ENCODE measurements at places on chromosomes 5 and 9.

- DNase-seq = no peak
These were observed 173.4 kb upstream of the NR3C1 start for GRCh38 chr5:143576711-143577484.

DNA sequence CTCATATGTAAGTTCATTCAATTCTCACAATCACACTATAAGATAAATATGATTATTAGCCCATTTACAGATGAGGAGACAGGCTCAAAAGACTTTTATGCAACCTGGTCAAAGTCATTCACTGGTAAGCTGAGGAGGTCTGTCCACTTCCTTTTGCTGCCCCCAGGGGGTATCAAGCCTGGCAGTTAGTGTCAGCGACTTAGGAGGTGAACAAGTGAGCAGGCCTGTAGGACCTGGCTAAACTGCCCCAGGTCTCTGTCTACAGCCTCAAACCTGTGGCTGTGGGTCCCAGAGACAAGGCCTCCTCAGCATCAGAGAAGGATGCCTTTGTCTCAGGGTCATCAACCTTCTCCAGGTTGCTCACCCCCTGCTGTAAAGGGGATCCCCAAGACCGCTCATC lies 10.4 kb downstream of the TGFBI start:
- no peak for DNase-seq

DNA sequence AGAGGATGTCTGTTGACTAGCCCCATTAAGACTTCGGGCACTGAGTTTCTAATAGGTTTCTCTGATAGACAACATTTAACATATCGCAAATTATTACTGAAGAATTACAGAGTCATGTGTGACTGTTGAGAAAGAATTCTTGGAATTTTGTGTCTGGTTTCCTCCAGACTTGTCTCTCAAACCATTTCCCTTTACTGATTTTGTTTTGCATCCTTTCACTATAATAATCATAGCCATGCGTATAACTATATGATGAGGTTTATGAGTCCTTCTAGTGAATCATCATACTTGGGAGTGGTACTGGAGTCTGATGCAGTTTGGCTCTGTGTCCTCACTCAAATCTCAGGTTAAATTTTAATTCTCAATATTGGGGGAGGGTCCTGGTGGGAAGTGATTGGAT lies 27.0 kb downstream of the ZNF169 start:
- no peak for DNase-seq

DNA sequence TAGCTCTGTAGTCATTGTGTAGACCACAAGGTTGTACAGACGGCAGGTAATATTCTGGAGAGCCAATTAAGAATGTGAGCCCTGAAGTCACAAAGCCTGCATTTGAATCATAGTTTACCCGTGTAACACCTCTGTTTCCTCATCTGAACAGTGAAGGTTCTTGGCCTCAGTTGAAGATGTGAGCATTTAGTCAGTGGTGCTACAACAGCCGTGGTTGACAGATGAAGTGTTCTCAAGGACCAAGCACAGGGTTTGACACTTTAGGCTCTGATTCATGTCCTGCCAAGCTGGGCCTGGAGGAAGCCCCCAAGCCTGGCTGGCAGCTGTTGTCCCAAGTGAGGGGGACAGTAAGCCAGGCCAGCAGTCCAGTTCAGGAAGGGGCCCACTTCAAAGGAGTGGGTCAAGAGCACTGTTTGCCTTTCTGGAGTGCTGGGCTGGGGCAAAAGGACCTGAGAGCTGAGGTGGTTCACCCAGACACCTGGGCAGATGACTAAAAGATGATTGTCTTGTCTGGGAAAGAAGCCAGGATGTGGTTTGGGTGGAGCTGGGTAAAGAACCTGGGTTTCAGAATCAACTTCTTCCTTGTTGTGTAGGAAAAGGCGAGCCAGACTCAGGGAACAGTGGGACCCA lies 20.7 kb downstream of the FAXDC2 start:
- no peak for DNase-seq

DNA sequence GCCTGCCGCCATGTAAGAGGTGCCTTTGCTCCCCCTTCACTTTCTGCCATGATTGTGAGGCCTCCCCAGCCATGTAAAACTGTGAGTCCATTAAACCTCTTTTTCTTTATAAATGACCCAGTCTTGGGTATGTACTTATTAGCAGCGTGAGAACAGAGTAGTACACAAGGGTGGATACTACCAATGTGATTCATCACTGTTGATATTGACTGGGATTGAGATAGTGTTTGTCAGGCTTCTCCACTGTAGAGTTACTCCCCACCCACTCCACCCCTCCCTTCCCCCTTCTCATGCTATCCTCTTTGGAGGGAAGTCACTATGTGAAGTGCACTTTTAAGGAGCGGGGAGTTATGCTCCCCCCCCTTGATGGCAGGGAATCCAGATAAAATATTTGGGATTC lies 11.4 kb upstream of the CRHBP start:
- no peak for DNase-seq

GRCh38 chr5:125177340-125177739 lies 430.9 kb upstream of the ZNF608 start:
- DNase-seq = no peak

DNA sequence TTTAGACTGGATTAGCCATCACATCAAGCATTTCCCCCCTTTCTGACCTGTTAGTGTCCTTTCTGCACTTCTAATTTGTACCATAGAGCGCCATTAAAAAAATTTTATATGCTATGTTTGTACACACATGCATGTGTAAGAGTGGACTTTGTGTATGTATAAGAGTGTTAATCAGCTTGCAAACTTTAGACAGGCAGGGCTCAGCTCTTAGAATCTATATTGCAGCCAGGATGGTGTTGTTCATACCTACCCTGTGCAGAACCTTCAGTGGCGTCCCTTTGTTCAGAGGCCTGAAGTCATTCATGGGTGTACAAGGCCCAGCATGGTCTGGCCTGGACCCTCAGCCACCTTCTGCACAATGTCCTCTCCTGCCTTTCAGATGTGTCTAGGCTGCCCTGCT lies 19.7 kb downstream of the ZSWIM6 start:
- no peak for DNase-seq

DNA sequence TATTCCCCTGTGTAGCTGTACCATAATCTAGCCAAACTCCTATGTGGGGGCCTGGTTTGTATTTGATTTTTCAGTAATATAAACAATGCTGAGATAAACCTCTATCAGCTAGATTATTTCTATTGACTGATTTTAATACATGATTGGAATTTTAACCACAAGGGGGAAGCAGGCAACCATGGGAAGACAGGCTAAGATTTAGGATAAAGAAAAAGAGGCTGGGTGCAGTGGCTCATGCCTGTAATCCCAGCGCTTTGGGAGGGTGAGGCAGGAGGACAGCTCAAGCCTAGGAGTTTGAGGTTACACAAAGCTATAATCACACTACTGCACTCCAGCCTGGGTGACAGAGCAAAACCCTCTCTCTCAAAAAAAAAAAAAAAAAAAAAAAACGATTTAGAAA lies 18.1 kb upstream of the GPX3 start:
- no peak for DNase-seq

DNA sequence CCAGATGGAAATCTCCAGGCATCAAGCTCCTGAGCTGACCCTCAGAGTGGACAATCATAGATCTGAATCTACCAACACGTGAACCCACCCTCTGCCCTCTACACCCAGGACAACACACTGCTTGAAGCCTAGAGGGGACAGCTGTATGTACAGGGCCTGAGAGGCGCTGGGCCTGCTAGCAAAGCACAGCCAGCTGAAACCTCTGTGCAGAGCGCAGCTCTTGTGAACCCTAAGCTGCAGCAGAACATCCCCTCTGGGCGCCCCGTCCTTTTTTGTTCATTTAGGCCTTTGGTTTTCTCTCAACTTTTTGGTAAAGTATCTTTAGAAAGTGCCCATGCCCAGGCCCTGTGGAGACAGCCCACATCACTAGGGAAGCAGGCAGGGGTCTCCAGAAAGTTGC lies 62.4 kb upstream of the SPTLC1 start:
- no peak for DNase-seq

DNA sequence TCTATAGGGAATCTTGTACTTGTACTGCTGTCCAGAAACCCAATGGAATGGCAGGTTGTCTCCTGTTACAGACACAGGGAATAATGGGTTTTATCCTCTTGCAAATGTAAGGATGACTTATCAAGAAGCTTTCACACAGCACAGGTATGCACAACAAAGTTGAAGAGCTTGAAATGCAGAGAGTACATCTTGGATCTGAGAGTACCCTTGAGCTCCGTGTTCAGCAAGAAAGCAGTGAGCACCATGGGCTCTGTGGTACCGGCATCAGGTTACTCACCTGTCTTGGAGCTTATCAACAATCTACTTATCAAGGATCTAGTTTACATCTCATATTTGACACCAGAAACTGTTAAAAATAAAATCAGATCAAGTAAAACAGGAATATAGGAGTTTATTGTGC lies 22.0 kb upstream of the EMB start:
- no peak for DNase-seq

DNA sequence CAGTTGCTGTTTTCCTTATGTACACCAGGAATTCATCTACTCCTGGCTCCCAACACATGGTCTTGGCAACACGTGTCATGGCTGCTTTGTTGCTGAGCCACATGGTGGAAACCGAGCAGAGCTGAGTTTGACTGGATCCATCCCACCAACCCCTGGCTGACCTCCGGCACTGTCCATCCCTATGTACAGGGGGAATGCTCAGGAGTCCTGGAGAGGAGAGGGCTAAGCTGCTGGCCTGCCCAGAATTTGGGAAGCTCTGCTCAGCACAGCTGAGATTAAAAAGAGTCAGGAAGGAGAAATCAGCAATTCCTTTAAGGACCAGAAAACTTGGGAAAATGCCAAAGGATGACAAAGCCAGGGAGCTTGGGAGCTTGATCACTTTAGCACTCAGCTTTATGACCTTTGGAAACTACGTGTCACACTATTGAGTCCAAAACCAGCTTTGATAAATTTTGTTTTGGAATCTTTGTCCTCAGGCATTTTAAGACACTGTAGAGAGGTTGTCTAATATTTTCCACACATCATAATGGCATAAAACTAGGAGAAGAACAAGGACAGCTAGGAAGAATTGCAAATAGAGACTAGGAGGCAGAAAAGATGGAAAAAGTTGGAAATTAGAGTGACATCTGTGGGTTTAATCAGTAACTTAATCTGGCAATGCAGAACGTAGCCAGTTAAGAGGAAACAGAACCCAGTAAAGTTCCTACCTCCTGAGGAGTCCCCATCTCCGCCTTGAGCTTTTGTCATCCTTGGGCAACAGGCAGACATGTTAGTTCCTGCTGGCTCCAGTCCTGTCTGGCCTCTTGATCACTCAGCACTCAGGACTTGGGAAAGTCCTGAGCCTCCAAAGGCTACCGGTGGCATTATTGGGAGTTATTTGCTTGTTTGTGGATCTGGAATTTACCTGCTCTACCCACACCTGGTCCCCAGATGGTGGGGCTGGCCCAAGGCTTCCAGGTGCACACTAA lies 62.5 kb upstream of the PLPP1 start:
- DNase-seq = no peak

GRCh38 chr9:95742821-95743220 lies 132.7 kb upstream of the ERCC6L2 start:
- DNase-seq = no peak

DNA sequence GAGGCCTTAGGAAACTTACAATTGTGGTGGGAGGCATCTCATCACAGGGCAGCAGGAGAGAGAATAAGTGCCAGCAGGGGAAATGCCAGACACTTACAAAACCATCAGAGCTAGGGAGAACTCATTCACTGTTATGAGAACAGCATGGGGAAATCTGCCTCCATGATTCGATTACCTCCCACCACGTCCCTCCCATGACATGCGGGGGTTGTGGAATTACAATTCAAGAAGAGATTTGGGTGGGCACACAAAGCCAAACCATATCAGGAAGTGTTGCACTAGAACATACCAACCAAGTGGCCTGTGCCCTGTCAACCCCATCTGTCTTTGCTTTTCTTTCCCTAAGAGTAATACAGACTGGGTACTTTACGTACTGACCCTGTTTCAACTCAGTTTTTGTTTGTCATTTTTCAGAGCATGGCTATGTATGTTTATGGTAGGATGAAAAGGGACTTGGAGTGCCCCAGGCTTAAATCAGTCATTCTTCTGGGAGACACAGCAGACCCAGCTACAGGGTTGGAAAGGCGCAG lies 58.3 kb upstream of the TGFBR1 start:
- no peak for DNase-seq

GRCh38 chr9:91101611-91102168 lies 260.0 kb downstream of the AUH start:
- DNase-seq = peak; percentile 47

- DNase-seq = no peak
These were observed 7.3 kb downstream of the FCN2 start for GRCh38 chr9:134887686-134888602.

GRCh38 chr5:91189480-91190313 lies 193.4 kb downstream of the ARRDC3 start:
- DNase-seq = no peak

GRCh38 chr9:20228096-20228495 lies 394.2 kb downstream of the MLLT3 start:
- no peak for DNase-seq

- DNase-seq = no peak
These were observed 201.8 kb upstream of the NUDT12 start for GRCh38 chr5:103764403-103764802.

- DNase-seq = no peak
These were observed 8.9 kb downstream of the NR2F1-AS1 start for GRCh38 chr5:93572101-93572607.

DNA sequence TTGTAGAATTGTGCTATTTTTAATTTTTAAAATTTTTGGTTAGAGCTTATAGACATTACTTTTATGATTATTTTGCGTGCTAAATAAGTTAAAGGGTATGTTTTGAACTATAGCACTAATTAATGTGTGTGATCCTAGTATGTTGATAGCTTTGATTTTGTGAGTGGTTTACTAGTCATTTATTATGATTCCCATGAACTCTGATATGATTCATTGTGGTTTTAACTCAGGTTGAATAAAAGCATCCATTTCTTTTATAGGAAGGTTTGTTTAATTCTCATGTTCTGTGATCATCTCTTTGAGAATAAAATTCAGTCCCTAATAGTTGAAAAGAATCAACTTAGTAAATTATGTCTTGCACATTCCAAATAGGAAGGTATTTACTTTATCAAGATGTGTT lies 22.5 kb downstream of the C5orf22 start:
- no peak for DNase-seq

GRCh38 chr9:15889555-15889954 lies 336.7 kb downstream of the CCDC171 start:
- no peak for DNase-seq

DNA sequence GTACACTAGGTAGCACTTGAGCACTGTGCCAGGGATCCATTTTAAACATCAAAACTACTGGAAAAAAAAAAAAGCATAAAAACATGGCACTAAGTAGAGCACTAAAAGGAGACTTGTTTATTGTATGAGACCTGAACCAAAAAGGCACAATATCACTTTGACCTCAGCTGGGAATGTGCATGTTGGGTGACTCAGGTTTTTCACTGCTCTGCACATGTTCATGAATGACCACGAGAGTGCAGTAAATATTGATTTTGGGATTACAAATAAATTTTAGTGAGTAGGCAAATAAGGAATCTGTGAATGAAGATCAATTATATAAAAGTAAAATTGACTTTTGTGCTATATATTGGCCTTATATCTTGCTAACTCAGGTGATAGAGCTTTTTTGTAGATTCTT lies 11.8 kb downstream of the RMI1 start:
- no peak for DNase-seq

DNA sequence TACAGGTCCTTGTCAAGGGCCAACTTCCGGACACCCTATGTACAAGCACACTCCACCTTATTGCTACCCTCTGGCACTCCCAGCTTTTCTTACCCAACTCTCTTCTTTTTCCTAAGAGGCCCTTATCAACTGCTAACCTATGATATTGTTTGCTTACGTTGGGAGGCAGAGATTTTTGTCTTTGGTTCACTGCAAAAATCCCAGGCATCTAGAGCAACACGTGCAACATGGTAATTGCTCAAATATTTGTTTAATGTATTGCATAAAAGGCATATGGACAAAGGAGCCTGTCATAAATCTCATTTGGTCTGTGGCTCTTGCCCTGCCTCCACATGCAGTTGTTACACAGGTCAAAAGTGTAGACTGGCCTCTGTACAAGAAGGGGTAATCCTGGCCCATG lies 35.8 kb upstream of the ATP10B start:
- DNase-seq = no peak

All from stimulated activated CD4-positive, alpha-beta T cell treated with anti-CD3 and anti-CD28 coated beads, Interleukin-1b, Interleukin-23, amount 100 ng/mL, for 4 hours (primary cell).